Left colon (tissue), 2 donors: ENCODE measurements at places on chromosomes 5 and 9. TPM values are rescaled to one million over a fixed set of nuclear protein-coding genes. Genes with fewer than 3 reads are reported as not detected.

DNA sequence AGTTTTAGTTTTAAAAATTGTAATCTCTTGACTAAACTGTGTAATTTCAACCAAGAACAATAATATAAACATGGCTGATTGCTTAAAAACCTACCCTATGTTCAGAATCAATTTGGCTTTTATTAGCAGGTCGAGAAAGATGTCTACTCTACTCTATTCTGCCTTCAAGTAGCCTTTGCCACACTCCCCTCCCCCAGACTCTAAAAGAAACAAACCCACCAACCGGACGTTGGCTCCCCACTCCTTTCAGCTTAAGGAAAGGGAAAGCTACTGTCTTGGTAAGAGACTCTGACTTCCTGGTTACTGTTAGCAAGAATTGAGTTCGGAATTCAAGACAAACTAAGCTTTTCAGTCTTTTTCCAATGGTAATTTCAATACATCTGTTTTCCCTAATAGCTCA lies 46.7 kb downstream of the TNFAIP8 start:
- DNase-seq, result no peak

The OR1J1 gene
- total RNA-seq, result not detected

The RECK gene
- 2.9 TPM for total RNA-seq

DNA sequence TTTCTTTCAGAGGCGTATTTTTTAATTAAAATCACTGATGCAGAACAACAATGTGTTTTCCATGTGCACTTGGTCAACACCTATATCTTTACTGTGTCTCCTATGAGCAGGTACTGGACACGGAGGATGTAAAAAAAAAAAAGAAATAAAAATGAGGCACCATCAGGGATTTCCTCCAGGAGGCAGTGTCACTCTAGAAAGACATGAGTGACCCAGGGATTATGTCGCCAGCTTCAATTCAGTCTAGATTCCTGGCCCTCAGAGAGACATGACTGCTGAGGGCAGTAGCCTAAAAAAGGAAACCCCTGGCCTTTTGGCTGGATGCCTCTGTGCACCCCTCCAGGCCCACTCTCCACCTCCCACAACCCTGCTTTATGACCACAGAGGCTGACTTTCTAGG lies 18.3 kb upstream of the IL33 start:
- DNase-seq, result no peak

GRCh38 chr5:123460296-123460729 lies 37.1 kb upstream of the CEP120 start:
- peak; percentile 69 for DNase-seq

GRCh38 chr9:134210511-134210907 lies 46.1 kb upstream of the RNU6ATAC start:
- no peak for DNase-seq

DNA sequence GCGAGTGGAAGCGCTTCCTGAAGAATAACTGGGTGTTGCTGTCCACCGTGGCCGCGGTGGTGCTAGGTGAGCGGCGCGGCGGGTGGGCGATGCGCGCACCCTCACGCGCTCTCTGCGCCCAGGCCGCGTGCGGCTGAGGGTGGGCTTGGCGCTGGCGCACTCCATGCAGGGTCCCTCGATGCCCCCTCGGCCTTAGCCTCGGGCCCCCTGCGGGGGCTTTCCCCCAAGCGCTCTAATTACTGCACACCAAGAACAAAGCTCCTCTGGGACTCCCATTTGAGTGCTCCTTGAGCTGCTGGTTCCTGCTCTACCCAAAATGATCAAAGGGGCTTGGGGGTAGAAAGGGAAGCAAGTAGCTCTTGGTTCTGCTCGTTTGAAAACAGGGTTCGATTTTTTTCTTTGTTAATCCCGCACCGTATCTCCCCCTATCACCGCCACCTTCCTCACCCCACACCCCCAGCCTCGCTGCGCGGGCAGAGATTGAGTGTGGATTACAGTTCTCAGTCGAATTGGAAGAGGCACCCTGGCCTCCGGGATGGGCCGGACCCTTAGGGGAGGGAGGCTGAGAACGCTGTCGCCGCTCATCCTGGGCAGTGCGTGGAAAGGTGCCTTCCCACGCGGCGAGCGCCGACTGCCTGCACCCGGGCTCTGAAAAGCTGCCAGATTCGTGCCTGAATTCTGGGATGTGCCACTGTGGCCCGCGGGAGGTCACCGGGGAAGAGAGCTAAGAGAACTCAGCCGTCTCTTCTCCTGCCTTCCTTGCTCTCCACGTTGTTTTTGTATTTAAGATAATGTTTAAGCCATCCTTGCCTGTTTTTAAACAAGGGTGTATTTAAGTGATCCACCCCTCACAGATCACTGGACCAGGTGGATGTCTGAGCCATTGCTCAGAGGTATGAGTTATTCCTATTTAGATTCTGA lies 697 bp downstream of the SLC1A1 start:
- no peak for DNase-seq

GRCh38 chr5:82835488-82835887 lies 241.7 kb downstream of the TMEM167A start:
- no peak for DNase-seq

DNA sequence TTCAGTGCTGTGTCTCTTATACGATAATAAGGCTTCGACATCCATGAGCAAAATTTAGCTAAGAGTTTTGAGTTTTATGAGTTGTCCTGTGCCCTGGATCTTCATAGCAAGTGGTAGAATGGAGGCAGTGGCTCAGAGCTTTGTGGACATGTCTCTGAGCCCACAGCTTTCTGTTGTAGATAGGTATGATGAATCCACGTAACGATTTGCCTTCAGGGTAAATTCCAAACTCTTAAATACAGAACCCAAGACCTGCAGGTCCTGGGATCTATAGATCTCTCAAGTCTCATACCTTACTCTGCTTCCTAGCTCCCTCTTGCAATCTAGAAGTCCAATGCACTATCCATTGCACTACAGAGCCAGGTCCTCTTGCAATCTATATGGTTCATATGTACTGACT lies 59.5 kb upstream of the TLE4 start:
- no peak for DNase-seq

DNA sequence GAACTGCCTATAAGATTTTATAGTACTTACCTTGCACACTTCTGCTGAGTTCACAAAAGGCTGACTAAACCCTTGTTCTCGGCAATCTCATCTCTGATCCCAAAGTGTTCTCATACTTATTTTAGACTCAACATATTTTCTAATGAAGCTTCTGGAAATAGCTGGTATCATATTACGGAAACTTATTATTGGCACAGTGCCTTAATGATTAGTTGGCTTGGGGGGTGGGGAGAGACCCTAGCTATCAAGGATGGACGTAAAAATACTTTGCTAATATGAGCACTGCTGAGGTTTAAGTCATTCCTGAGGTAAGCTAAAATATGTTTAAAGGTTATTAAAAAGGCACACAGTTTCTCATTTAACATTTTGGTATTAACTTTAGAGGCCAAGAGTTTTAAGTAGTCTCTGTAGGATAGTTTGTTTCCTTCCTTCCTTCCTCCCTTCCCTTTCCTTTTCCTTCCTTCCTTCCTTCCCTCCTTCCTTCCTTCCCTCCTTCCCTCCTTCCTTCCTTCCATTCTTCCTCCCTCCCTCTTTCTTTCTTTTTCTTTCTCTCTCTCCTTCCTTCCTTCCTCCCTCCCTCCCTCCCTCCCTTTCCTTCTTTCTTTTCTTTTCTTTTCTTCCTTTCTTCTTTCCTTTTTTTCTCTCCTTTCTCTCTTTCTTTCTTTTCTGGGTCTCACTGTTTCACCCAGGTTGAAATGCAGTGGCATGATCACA lies 31.5 kb downstream of the ZSWIM6 start:
- no peak for DNase-seq

DNA sequence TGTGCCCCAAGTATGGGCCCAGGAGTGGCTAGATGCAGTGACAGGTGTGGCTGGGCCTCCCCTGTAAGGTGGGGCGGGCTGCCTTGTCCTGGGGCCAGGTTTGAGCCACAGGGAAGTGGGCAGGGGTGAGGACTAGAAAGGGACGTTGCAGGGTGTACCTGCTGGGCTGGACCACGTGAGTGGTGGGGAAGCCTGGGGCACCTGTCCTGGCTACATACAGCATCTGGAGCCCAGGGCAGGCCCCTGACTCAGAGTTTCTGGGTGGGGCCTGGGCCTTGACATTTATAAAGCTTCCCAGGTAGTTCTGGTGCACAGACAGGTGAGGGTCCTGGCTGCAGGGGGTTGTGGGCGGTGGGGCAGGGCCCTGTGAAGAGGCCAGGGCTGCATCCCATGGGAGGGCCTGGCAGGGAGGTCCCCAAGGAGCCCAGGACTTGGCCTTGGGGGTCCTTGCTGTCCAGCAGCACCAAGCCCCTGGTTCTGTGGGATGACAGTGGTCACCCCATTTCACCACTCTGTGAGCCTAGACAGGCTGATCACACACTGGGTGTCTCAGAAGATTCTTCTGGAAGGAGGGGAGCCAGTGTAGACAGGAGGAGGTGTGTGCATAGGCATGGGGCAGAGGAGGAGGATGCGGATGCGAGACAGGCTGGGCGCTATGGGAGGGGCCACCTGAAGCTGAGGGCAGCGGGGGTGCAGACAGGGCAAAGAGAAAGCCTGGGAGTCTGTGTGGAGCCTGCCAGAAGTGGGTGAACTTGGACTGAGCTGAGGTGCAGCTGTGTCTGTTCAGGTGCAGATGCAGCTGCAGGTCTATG lies 94.0 kb downstream of the PHF2 start:
- DNase-seq, result peak; percentile 2
